RPMI8226 (cell line): ENCODE measurements at places on chromosomes 1 and 21.
A peak's percentile ranks its signal among the peaks of the same experiment; 100 is the strongest.

DNA sequence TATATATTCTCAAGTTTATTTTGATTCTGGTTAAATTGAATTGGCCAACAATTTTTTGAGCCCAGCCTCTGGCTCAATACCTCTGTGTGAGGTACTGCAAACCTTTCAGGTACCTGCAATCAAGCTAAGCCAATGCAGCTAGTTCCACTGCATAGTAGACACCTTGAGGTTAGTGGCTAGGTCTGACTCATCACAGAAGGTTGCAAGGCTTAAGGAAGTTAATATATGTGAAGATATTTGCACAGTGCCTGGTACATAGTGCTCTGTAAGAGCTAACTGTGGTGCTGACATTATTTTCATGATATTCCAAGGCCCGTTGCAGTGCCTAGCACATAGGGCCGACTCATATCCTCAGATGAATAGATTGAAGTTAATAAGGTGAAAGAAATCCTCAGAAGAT lies 330.5 kb upstream of the KAZN start:
- no peak for DNase-seq

GRCh38 chr1:35603941-35604340 lies 30.8 kb downstream of the TFAP2E start:
- no peak for DNase-seq

- no peak for DNase-seq
Measured at GRCh38 chr1:106480629-106481028, 575.8 kb upstream of the PRMT6 start.

DNA sequence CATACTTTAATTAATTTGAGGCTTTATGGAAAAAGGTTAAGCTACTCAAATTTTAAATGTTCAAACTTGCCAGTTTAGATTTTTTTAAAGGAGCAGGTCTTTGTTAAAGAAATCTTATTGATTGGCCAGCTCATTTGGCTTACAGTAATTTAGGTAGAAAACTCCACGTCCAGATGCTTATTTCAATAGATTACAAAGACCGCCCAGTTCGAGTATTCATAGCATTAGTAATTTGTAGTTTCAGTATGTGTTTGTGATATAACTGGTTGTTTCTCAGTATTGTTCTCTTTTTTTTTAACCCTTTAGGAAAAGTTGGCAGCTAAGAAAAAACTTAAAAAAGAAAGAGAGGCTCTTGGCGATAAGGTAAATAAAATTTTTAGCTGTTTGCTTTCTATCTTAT lies 1.6 kb downstream of the RPF1 start:
- no peak for DNase-seq

- DNase-seq = no peak
Measured at GRCh38 chr1:41766546-41766945, 152.2 kb downstream of the HIVEP3 start.

DNA sequence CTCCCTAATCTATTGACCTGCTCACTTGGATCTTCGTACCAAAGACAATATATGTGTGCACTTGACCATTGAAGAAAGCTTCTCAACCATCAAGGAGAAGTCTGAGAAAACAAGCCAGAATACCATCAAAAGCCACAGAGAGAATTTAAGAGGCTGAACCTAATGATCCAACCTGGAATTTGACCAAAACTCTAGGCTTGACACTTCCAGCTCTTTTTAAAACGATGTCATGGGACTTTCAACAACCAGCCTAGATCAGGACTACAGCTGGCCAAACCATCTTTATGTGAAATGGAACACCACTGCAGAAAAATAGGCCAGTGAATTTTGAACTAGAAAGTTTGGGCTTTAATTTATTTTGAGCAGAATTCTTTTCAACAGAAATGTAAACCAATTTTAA lies 444.4 kb downstream of the LTN1 start:
- DNase-seq = no peak

DNA sequence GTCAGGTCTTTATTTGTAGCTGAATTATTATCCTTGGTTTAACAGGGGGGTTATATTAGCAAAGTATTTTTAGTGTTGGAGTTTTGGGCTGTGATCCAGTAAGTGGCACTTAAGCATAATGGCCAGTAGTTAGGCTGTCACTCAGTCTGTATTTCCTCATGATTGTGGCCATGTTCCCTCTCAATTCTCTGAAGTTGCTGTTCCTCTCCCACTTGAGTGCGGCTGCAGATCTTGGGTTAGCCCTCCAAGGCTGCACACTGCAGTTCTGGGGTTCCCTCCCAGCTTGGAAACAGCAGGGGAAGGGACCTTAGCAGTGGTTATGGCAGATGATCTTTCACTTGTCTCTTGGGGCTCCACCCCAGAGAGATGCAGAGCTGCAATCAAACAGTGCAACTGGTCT lies 23.2 kb upstream of the DENND1B start:
- DNase-seq = no peak

DNA sequence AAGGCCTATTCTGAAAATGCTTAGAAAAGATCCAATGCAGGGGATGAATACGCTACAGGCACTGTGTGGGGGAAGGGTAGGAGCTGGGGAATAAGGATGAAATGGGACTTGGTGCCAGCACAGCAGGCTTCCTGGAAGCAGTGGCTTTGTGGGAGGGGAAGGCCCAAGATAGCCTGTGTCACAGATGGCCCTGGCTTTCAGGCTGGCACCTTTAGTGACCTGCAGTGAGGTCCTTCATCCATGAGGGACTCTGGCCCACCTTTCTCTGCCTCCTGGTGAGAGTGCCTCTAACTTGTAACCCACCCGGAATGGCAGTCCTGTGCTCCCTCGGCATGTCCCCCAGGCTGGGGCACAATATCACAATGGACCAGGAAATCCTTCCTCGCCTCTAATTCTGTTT lies 919 bp downstream of the CHI3L1 start:
- DNase-seq = no peak

- DNase-seq = peak; percentile 54
Measured at GRCh38 chr1:115771847-115772457, 3.4 kb upstream of the CASQ2 start.
